ENCODE measurements at places on chromosomes 3 and 15.

GRCh38 chr3:194810076-194810475 lies 124.4 kb downstream of the FAM43A start:
- no peak for DNase-seq

DNA sequence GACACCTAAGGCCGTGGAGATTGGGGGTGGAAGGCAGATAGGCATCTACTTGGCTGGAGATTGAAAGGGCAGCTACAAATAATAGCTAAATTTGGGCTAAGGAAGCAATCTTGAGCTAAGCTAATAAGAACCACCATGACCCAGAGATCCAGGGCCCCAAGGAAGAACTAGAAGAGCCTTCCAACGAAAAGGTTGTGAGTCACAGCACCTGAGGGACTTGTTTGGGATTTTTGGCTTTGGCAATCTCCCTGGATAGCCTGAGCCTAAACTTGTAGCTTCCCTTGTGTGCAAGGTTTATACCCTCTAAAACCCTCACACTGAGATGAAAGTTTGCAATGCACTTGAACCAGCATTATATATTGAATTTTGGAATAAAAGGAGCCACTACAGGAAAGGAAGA lies 364.0 kb upstream of the IL12A start:
- DNase-seq: no peak

GRCh38 chr3:40477666-40478065 lies 744 bp downstream of the ZNF619 start:
- DNase-seq: no peak

DNA sequence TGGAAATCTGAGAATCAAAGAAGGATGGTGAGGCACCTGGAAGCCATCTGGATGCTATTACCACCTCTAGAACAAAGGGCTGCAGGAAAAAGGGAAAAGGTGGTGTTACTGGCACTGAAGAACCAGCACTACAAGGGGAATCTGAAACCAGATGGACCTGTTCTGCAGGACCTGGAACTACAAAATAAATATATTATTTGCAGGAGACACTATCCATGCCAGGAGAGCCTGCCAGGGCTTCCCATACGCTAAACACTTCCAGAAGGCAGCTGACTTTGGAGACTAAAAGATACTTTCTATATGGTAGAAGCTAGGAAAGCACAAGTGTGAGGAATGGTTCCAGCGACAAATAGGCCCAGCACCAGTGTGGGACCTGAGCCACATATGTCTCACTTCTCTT lies 83.4 kb upstream of the POU1F1 start:
- DNase-seq: no peak

- DNase-seq: no peak
Measured at GRCh38 chr3:149330609-149331331, 2.7 kb downstream of the TM4SF18 start.

- DNase-seq: no peak
Measured at GRCh38 chr3:170397685-170398084, 21.0 kb upstream of the CLDN11 start.

DNA sequence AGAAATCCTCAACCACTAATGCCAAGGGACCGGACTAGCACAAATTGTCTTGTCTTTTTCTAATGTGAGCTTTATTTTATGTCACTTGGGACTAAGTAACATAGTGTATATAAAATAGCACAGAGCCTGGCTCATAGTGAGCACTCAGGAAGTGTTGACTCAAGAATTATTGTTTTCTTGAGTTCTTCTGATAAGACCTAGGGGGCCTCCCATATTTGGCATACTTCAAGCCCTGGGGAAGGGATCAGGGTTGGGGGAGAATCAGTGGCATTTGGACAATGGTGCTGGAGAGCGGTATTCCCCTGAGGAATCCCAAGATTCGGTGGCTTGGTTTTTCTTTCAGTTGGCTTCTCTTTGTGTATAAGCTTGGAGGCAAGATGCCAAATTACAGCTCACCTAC lies 19.4 kb downstream of the ZNF80 start:
- DNase-seq: no peak

DNA sequence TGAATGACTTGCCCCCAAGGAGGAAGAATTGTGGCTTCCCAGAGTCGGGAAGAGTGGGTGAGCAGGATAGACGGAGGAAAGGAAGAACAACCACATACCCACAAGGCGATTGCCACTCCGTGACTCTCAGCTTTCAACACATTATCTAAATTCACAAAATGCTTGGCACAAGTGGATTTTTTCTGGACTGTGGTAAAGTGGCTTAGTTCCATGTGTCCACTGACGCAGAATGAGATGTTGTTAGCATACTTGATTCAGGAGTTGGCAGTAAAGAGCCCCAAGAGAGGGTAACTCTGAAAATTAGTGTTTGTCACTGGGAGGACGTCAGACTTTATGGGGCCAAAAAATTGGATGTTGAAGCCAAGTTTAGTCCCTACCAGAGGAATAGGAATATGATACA lies 198.8 kb upstream of the CTNNB1 start:
- DNase-seq: no peak

- DNase-seq: no peak
Measured at GRCh38 chr3:197427021-197427420, 128.6 kb upstream of the DLG1 start.

DNA sequence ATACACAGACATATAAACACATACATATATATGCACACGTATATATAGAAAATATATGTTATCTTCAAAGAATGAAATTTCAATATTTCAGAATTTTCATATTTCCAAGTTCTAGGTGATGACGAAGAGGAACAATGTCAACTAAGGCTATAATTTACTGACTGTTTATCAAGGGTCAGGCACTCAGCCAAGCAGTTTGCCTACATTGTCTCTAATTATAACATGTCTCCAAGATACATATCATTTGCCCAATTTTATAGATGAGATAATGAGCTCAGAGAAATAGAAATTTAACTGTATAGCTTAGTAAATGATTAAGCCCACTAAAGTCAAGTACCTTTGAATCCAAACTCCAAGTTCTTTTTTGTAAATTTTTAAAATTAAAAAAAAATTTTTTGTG lies 99.9 kb upstream of the PLSCR4 start:
- DNase-seq: no peak

- no peak for DNase-seq
Measured at GRCh38 chr15:90620379-90621067, 90.8 kb downstream of the CRTC3 start.

GRCh38 chr3:74537857-74538256 lies 76.6 kb downstream of the CNTN3 start:
- DNase-seq: no peak

DNA sequence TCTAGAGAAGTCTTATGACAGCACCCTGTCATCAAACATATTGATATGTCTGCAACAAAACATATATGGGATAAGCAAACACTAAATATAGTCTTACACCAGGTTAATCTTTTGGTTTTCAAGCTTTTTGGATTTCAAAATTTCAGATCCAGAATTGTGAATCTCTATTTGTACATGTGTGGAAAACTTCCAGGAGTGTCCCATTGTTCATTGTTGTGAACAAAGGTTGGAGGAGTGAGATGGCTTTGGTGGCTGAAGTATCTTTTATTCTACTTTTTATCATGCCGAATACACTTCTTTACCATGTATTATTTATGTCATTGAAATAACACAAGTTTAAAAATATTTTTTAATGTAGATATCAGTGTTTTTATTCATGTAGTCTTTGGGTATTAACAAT lies 5.9 kb upstream of the FHIT start:
- no peak for DNase-seq

- no peak for DNase-seq
Measured at GRCh38 chr15:44489464-44489863, 47.5 kb upstream of the EIF3J start.

DNA sequence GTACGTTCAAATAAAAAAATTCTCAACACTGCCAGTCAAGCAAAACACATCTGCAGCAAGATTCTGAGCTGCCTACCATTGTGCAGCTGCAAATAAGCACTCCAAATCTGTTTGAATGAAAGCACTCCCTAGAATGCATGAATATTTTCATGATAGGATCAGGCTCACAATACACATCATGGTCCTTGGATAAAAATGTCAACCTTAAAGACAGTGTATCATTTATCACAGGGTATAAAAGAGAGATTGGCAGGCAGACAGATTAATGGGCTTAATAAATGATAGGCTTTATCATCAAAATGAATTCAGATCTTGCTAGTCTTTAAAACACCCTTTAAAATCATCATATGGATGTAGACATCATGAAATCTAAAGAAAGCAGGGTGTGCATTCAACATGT lies 9.2 kb downstream of the RYR3 start:
- DNase-seq: no peak

GRCh38 chr15:52529341-52529924 lies 753 bp upstream of the MYO5A start:
- DNase-seq: no peak

DNA sequence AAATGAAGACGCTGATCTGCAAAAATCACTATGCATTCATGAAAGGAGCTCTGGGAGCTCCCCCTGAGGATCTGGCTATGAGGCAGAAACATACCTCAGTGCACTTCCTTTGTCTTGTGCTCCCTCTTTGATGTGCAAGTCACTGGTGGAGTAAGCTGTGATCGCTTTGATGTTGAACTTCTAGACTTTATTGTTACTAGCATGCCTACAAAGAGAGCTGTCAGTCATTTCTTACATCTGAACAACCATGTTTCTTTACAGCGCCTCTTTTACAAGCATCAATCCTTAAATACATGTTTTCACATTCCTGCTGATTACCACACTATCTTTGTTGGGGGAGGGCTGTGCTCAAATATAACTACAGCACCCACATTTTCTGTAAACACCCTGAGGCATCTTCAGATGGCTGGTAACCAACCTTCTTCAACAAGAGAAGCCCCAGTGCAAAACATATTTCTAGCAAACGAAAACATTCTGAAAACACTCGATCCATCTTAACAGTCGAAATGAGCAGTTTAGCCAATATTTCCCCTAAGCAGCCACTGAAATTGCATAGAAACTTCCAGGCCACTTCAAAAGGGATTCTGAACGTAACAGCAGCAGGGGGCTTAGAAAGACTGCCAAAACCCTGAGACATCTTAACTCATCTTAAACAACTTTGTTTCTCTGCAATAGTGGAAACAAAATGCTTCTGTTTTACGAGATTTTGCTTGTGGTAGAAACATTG lies 101.9 kb upstream of the ICE2 start:
- DNase-seq: no peak

GRCh38 chr3:48157202-48157840 lies 30.9 kb downstream of the CDC25A start:
- no peak for DNase-seq

DNA sequence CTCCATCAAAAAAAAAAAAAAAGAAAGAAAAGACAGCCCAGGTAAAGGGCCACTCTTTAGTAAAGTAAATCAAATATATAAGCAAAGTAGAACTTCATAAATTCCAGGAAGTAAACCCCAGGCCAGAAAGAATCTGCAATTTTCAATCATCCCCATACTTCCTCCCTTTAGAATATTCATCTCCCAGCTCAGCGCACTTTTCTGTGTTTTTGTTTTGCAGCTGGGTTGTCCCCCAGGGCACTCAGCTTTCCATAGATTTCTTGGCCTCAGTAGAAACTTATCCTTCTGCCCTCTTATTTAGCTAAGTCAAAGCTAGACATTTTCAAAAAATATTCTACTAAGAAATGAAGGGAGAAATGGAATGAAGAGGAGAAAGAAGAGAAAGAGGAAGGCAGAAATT lies 24.0 kb upstream of the SPRED1 start:
- DNase-seq: no peak
